ENCODE measurements at places on chromosomes 7 and 10.

- no peak for DNase-seq
Measured at GRCh38 chr7:1918063-1918645, 248.1 kb downstream of the ELFN1 start.

GRCh38 chr10:91006001-91006751 is 85.3 kb upstream of the ANKRD1 start:
- DNase-seq: peak; percentile 76

- no peak for DNase-seq
Measured at GRCh38 chr7:45574416-45574668, 174 bp downstream of the ADCY1 start.

GRCh38 chr7:13411636-13412035 is 577.8 kb downstream of the ETV1 start:
- DNase-seq: no peak

DNA sequence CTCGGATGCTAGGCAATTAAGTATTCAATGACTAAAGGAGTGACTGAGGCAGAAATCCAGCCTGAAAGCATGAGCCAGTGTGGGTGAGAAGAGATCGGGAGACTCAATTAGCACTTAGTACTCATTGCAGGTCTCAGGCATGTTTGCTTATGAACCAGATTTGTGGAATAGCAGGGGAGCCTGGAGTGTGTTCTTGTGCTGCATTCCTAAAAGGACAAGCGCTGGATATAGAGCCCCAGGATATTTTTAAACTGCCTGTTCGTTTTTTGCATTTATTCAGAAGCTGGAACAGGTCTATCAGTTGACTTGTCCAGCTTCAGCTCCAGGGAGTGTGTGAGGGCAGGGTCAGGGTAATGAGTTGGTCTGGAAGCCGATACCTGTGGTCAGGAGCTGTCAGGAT is 120.3 kb downstream of the BMPER start:
- DNase-seq: no peak

DNA sequence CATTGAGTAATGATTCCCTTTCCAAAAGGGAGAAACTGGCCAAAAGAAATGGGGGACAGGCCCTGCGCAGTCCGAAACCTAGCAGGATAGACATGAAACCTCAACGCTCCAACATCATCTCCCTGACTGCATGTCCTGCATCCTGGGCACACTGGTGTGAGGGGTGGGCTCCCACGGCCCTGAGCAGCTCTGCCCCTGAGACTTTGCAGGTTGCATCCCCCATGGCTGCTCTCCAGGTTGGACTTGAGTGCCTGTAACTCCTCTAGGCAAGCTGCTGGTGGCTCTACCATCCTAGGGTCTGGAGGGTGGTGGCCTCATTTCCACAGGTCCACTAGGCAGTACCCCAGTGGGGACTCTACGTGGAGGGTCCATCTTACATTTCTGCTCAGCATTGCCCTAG is 16.3 kb upstream of the CRYGN start:
- no peak for DNase-seq

GRCh38 chr10:11576092-11576809 is 35.2 kb downstream of the USP6NL start:
- no peak for DNase-seq

- DNase-seq: no peak
Measured at GRCh38 chr10:86699991-86700840, 31.9 kb downstream of the LDB3 start.

- no peak for DNase-seq
Measured at GRCh38 chr10:87956055-87956454, 92.6 kb downstream of the PTEN start.

DNA sequence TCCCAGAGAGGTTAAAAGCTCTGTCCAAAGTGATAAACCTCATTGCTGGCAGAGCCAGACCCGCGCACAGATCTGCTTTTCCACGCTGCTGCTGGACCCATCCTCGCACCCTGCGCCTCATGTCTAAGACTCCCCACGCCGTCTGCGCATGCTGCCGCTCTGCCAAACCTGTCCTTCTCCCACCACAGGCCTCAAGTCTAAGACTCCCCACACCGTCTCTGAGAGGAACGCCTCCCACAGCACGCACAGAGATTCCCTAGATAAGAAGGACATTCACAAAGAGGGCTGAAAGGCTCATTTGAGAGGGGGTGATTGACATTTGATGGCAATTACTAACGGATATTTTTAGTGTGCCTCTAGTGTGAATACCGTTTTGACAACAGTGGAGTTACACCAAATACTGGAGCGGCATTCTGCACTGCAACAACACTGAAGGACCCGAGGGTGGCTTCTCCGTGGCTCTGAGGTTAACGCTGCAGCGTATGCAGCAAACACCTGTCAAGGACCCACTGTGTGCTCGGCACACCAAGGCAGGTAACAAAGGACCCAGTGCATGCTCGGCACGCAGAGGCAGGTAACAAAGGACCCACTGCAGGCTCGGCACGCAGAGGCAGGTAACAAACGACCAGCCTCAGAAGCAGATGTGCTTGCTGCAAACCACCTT is 231.4 kb downstream of the DNAJB6 start:
- no peak for DNase-seq

DNA sequence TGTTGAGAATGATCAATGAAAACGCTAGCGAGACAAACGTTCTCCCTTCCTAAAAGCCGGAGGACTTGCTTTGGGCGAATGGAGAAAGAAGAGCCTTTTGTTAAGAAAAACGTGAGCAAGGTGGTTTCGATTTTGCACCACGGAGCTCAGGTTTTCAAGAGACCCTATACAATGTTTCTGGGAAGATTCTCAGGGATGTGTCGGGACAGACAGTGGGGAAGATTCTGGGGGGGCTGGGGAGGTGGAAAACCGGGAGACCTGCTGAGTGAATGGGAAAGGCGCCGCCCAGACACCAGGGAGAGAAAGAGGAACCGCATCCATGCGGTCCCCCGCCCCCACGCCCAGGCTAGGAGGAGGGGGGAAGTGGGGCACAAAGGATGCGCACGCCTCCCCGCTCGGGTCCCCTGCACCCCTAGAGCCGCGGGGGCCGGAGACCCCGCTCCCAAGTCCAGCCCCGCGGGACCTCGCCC is 745 bp downstream of the YWHAG start:
- DNase-seq: peak; percentile 56

DNA sequence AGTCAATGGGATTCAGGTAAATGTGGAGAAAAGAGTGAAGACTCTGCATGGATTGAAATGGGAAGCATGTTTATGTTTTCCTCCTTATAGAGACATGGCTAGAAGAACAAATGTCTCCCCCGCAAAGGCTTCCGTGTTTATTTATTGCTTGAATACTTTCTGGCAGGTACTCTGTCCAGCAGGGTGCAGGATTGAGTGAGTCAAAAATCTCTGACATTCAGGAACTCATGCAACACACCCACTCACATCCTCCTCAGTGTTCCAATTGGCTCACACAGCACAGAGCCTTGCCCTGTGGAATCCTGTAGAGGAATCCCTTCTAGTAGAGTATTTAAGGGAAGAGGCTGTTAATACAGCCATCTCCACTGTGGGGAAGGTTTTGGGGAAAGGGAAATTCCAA is 290.3 kb upstream of the VWC2 start:
- no peak for DNase-seq

DNA sequence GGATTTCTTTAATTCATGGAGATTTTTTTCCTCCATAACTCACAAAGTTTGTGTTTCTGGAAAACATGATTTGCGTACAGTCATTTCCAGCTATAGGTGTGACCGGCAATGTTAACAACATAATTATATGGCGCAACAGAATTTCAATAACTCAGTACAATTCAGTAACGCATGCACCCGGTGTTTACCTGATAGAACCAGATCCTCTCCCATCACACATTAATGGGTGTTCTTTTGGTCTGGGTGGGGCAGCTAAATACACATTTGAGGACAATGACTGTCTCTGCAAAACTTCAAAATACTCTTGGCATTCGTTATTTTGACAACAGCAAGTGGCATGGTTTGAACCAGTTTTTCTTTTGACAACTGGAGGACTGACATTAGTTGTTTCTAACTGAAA is 102.3 kb downstream of the KLF6 start:
- no peak for DNase-seq

- no peak for DNase-seq
Measured at GRCh38 chr10:28800144-28800543, 122.8 kb downstream of the BAMBI start.

- DNase-seq: no peak
Measured at GRCh38 chr7:47211519-47211973, 370.4 kb downstream of the TNS3 start.

DNA sequence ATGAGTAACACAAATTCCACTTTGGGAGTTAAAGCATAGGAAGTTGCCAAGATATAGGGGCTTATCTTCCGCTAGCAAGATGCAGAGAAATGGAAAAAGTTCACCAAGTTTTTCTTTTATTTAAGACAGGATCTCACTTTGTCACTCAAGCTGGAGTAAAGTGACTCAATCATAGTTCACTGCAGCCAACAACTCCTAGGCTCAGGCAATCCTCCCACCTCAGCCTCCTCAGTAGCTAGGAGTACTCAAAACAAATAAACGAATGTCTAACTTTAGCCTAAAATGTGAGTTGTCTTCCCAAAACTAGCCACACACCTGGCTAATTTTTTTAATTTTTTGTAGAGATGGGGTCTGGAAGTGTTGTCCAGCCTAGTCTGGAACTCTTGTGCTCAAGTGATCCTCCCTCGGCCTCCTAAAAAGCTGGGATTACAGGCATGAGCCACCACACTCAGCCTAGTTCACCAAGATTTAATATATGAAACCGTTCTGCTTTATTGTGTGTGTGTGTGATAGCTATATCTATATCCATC is 9.9 kb downstream of the VIM start:
- DNase-seq: no peak

- no peak for DNase-seq
Measured at GRCh38 chr10:119337796-119338432, 130.5 kb downstream of the GRK5 start.

DNA sequence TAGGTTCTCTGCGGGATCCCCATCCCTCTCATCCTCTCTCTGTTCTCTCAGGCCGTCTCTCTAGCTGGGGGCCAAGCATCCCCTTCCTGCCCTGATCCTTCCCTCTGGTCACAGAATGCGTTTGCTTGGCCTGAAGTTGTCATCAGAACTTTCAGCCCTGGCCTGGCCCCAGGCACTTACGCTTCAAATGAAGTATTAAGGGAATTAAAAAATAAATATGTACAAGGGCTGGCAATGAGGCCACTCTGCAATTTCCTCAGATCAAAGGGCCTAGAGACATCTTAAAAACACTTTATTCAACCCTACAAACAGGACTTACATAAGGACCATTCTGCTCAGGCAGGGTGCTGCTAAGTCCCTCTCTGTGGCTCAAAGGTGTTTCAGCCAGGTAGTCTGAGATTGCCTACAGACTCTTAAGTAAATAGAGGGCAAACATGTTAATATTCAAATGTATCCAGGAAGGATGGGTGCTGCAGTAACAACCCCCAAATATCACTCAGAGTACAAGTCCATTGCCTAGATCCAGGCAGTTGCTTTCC is 16.0 kb downstream of the SFTPD start:
- no peak for DNase-seq

GRCh38 chr7:105775580-105775979 is 100.8 kb downstream of the ATXN7L1 start:
- no peak for DNase-seq

DNA sequence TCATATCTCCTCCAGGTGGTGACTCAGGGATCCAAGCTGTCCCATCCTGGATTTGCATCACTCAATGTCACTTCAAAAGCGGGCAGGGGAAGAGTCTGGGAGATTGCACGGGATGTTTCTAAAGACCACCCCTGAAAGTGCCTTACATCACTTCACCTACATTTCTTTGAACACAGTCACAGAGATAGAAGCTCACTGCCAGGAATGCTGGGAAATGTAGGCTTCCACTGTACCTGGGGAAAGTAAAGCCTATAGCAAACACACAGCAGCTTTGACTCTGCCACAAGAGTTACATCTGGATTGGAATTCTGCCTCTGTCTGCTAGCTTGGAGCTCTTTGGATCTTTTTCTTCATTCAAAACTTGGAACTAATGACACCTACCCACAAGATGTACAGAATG is 300.9 kb downstream of the WDR11 start:
- no peak for DNase-seq

DNA sequence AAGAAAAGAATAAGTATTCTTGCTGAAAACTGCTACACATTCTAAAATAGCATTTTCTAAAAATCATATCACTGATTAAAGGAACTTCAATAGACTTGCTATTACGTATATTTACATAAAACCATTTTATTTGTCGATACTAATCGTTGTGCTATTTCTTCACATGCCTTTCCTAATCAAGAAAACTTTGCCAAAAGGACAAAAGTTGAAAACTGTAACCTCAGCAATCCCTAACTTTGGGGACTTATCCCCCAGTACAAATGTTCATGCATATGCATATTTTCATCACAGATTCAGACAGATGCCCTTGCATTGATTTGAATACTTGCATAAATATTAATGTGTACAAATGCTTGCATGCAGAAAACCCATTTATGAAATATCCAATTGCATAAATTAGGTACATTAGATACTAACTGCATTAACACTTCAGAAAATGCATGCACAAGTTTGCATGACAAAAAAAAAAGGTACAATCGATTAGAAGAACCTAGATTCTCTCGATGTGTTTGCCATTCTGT is 35.6 kb upstream of the NEBL start:
- DNase-seq: no peak

DNA sequence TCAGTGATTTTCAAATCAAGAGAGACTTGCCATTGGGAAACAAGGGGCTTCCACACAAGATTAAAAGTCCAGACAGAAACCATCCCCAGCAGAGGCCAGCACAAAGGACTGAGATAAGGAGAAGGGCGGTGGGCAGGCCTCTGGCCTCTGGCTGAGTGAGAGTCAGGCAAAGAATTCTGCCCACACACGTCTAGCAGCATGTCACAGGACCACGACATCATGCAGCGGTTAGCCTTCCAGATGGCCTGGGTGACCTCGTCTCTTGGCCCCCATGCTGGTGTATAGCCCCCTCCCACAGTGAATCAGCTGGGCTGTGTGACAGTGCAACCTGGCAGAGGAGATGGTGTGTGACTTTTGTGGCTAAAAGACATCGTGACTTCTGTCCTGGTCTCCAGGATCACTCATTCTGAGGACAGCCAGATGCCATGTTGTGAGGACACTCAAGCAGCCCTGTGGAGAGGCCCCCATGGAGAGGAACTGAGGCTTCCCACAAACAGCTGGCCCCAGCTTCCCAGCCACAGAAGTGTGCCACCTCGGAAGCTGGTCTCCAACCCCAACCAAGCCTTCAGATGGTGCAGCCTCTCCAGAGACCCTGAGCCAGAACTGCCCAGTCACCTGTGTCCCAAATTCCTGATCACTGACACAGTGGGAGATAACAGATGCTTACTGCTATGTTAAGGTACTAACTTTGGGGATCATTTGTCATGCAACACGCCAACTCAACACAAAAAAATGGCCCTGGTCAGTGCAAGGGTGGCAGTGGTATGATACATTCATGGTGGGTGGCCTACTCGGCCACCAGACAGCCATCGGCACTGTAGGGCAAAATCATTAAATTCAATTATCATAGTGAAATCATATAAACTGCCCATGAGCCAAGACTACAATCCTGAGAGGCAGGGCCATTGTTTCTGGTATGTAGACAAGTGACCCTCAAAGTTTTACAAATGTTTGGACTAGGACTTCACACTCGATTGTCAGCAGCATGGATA is 73.2 kb downstream of the TNS3 start:
- no peak for DNase-seq

- DNase-seq: no peak
Measured at GRCh38 chr7:84258628-84259027, 64.0 kb upstream of the SEMA3A start.

- DNase-seq: no peak
Measured at GRCh38 chr10:24597426-24597825, 126.3 kb downstream of the ARHGAP21 start.
